Spinal cord (tissue), 10 donors: ENCODE measurements at places on chromosomes 5 and 9.

DNA sequence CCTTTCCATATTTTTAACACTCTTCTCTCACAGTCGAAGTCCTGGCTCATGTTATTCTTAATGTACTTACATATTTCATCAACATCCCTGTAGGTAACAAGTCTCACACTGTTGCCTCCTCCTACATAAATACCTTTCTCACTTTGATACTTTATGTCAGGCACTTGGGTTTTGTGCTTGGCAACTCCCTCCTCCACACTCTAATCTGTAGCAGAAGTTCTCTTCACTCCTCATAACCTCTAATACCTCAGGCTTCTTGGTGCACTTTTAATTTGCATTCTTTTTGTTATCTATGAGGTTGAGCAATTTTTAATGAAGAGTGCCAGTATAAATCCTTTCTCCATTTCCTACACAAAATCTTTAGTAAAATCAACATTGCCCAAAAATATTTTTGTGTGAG lies 24.1 kb upstream of the ARRDC3 start:
- DNase-seq, result no peak

GRCh38 chr5:74482523-74482922 lies 158.0 kb downstream of the ENC1 start:
- no peak for DNase-seq

- no peak for DNase-seq
Measured at GRCh38 chr9:121958530-121958929, 134.6 kb downstream of the TTLL11 start.

GRCh38 chr5:179328291-179328690 lies 17.0 kb downstream of the ADAMTS2 start:
- no peak for DNase-seq

GRCh38 chr5:86862093-86862492 lies 244.4 kb downstream of the COX7C start:
- DNase-seq, result no peak

DNA sequence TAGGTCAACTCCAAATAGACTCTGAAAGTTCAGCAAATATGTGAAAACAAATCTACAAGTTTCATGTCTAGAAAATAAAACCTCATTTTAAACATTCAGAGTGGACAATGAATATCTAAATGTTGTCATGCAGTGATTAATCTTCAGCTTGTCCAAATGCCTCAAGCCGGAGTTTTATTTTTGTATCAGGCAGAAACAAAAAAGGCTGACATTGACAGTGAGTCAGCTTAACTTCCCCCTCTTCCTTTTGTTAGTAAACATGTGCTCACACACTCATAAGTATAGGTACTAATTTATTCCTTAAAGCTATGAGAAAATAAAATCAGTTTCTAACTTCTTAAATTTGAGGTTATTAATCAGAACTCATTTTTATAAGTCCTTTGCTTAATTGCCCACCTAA lies 467.9 kb upstream of the DAB2 start:
- no peak for DNase-seq

DNA sequence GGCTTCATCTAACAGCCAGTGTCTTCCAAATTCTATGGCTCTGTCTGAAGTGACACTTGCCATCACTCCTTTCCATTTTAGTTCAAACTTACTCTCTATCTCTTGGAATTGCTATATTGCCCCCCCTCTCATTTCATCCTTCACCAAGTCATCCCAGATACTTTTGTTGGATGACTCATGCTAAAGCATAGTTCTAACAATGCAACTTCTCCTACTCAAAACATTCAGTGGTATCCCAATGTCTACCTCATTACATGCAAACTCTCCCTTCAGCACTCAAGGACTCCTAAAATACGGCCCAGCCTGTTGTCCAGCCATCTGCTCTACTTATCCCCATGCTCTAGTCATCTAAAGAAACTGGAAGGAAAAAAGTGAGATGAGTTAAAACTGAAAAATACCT lies 171.6 kb downstream of the RASEF start:
- DNase-seq, result no peak

- no peak for DNase-seq
Measured at GRCh38 chr9:75997206-75997605, 106.7 kb downstream of the PCSK5 start.

GRCh38 chr9:26579056-26579455 lies 313.5 kb downstream of the CAAP1 start:
- no peak for DNase-seq

GRCh38 chr5:80481019-80481893 lies 6.6 kb upstream of the FAM151B start:
- no peak for DNase-seq

DNA sequence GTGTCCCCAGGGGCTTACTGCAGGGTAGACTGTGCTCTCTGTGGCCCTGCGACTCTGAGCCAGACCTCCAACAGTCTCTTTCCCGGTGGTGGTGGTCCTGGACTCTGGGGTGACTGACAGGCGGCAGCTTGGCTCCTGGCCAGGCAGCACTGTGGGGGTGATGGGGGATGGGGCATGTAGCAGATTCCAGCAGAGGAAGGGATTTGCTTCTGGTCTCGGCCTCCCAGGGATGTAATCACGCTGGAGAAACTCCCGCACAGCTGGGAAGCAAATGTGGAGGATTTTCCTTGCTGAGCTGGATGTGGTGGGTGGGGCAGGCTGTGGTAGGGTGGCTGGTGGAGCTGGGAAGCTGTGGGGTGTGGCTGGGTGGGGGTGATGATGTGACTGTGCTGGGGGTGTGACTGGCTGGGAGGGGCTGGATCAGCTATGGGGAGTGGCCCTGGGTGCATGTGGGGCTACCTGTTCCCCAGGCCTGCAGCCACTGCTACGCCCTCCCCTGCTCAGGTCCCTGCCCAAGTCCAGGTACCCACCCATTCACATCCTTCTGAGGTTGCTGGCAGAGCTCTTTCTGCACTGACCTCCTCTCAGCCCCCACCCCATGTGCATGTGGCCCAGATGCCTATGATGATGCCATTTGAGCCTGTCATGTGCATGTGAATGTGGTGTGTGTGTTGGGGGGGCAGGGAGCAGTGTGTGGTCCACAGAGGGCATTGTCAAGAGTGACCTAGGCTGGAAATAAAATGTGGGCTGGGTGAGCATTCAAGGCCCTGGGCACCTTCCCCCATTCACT lies 3.8 kb downstream of the NDST1 start:
- peak; percentile 66 for DNase-seq

- no peak for DNase-seq
Measured at GRCh38 chr5:124524552-124525232, 221.7 kb downstream of the ZNF608 start.

DNA sequence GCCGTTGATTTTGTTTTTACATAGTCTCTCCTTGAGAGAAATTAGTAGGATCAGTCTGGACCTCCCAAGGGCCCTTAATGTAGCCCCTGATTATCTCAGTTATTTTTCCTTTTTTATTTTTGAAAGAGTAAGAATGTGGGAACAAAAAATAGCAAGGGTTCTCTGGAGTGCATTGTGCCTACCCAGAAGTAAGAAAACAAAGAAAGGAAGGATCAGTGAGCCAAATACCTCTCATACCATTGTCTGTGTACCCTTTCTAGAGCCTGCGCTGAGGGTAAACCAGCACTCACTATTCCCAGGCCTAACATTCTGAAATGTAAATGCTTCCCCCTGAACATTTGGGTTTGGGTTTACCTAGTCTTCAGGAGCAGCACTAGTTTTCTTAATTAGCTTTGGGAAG lies 213.0 kb upstream of the TARS1 start:
- no peak for DNase-seq

DNA sequence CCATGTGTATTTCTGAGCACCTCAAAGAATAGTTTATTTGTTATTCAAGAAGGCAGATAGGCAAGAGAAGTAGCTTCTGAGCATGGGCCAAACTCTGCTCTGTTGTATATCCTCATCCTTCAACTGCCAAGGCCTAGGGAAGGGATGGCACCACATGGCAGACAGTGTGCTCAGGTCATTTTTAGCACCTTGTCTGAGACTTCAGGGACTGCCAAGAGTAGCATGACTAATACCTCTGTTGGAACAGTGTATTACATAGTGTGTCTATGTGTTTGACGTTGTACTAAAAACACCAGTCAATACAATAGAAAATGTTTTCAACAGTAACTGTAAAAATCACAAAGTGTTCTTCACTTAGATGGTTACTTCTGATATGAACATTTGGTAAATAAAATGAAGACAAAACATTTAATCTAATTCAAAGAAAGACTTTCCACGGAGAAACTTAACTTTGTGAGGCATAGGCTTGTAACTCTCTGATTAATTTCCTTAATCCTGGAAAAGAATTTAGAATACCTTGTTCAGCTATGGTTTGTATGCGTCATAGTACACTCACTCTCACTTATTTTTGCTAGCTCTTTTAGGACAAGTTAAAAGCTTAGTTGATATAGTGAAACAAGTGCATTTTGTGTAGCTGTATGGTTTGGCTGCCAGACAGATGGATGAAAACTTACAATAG lies 318.4 kb upstream of the RIOK2 start:
- no peak for DNase-seq

DNA sequence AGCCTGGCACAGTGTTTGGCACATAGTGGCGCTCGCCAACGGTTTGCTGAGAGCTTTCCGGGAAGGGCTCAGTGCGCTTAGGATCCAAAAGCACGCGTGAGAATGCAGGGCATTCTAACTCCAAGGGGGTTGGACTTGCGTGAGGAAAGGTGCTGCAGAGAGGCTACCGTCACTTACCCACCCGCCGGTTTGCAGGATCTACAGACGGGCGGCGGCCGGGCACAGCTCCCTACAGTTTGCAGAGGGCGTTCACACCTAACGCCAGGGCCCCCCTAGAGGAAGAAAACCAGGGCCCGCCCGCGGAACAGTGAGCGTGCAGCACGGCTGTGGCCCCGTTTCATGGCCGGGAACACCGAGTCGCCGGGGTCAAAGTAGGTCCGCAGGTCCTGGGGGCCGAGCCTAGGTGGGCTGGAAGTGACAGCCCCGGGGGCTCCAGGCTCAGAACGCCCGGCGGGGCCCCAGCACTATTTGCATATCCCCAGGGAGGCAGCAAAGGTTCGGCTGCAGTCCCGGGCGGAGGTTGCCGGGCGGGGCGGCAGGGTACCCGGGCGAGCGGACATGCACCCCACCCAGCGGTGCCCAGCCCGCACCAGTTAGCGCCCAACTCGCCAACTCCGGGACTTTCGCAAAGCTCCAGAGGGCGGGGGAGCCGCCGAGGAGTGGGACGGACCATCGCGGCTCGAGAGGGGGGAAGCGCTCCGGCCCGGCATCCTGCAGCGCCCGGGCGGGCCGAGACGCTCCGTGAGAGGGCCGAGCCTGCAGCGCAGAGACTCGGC lies 526 bp upstream of the GALNT10 start:
- DNase-seq, result no peak

- DNase-seq, result no peak
Measured at GRCh38 chr9:134399435-134400056, 73.3 kb downstream of the RXRA start.

- no peak for DNase-seq
Measured at GRCh38 chr5:114412510-114413171, 50.8 kb downstream of the KCNN2 start.

DNA sequence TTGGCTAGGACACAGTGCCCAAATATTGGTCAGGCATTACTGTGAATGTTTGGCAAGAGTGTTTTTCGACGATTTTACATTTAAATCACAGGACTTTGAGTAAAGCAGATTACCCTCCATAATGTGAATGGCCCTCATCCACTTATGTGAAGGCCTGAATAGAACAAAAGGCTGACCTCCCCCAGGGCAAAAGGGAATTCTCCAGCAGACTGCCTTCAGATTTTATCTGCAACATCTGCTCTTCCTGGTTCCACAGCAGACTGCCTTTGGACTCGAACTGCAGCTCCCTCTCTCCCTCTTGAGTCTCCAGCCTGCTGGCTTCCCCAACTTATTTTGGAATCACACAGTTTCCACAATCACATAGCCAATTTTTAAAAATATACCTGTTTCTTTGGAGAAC lies 7.1 kb upstream of the TMEM215 start:
- no peak for DNase-seq
